ENCODE measurements at places on chromosomes 3 and 15.

GRCh38 chr3:175457301-175457700 is 598.2 kb downstream of the NAALADL2 start:
- DNase-seq, result no peak

DNA sequence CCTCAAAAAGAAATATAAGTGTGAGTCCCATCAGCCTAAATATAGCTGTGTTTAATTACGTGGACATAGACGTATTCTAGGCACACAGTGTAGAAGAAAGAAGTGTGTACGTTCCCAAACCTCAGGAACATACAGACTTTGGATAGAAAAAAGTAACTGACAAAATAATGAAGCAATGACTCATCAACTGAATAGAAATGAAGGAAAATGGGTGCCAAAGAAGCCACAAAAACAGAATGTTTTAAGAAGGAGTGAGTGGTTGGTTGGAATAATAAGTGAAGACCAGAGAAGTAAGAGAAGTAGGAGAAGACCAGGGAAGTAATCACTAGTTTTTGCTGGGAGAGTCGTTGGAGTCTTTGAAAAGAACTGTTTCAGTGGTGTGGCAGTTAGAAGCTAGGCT is 518.1 kb downstream of the ROBO1 start:
- no peak for DNase-seq

DNA sequence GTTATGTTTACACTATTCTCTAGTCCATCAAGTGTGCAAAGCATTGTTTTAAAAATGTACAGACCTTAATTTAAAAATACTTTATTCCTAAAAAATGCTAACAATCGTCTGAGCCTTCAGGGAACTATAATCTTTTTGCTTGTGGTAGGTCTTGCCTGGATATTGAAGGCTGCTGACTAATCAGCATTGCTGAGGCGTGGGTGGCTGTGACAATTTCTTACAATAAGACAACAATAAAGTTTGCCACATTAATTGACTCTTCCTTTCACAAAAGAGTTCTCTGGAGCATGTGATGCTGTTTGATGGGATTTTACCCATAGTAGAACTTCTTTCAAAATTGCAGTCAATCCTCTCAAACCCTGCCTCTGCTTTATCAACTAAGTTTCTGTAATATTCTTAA is 384.0 kb upstream of the TGFBR2 start:
- DNase-seq, result no peak

GRCh38 chr3:126113733-126114442 is 30.0 kb upstream of the SLC41A3 start:
- no peak for DNase-seq

DNA sequence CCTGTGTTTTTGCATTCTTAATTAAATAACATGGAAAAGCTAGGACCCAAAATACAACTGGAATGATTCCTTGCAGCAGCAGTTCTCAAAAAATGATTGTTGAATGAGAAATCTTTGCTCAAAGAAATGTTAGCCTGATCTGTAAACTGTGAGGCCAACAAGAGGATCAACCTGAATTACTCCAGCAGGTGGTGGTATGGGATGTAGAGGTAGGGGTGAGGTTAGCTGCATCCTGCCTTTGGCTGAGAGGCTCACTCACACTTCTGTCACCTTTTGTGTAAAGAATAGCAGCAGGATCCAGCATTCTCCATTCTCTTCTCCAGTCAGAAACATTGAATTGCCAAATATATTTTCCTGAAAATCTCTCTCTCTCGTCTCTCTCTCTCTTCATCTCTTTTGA is 26.5 kb upstream of the FAM98B start:
- no peak for DNase-seq

- DNase-seq, result no peak
Measured at GRCh38 chr3:12878141-12878574, 36.8 kb upstream of the RPL32 start.

DNA sequence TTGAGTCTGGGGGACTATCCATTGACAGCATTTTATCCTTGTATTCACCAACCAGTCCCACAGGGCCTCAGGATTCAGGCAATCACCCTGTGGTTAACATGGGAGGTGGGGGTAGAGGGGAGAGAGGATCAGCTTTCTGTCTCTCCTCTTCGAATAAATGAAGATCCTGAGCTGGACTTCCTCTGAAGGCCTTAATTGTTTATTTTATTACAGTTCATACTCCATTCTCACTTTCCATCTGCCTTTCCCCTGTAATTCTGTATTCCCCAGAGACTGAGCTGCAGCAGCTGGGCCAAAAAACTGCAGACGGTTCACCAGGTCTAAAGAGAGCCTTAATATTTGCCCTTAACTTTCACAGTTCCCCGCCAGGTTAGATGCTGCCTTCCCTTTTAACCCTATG is 11.9 kb downstream of the TAGLN3 start:
- no peak for DNase-seq

DNA sequence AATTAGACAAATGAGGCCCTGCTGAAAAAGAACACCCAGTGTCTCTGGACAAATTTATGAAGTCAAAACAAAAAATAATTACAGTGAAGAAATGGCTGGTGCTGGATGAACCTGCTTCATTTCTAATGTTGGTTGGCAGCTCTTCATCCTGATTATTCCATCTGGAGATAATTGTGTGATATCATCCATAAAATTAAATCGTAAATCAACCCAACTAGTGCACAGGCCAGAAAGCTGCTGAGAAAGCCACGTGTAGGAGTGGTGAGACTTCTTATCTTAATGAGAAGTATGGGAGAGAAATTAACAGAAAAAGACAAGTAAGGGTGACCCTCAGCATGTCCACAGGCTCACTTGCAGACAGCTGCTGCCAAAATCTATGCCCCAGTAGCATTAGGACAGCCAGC is 465.2 kb upstream of the TGFBR2 start:
- DNase-seq, result no peak

GRCh38 chr15:45790325-45790943 is 155.6 kb downstream of the SQOR start:
- DNase-seq, result no peak

DNA sequence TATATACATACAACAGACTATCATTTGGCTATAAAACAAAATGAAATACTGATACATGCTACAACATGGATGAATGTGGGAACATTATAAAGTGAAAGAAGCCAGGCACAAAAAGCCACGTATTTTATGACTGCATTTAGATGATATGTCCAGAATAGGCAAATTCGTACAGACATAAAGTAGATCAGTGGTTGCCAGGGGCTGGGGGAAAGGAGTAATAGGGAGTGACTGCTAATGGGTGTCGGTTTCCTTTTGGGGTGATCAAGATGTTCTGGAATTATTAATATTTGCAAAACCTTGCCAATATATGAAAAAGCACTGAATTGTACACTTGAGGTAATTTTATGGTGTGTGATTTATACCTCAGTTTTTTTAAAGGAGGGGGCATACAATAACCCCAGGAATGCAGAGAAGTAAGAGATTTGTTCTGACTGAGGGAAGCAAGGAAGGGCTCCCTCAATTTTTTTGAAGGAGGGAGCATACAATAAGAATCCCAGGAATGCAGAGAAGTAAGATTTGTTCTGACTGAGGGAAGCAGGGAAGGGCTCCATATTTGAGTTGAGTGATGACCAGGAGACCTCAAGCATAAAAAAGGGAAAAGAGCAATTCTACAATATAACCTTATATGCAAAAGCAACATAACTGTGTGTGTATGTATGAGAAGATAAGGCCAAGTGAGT is 6.2 kb downstream of the PSMD6 start:
- no peak for DNase-seq

- DNase-seq, result no peak
Measured at GRCh38 chr3:125175295-125176078, 37.1 kb downstream of the SLC12A8 start.

- DNase-seq, result no peak
Measured at GRCh38 chr15:64092864-64093626, 593 bp downstream of the CIAO2A start.

GRCh38 chr3:119034256-119035013 is at the start of gene IGSF11:
Gene IGSF11 (minus strand): TSS chr3:119034846. CDS start chr3:119034582, 264 bp downstream.
- DNase-seq, result peak; percentile 10

Data from amniotic stem cell (primary cell).